ENCODE measurements at places on chromosomes 2 and 18.

- no peak for DNase-seq
Measured at GRCh38 chr2:73685764-73686438, 43.7 kb upstream of the NAT8 start.

- peak; percentile 59 for DNase-seq
Measured at GRCh38 chr2:64750001-64750816, 96.5 kb upstream of the SERTAD2 start.

DNA sequence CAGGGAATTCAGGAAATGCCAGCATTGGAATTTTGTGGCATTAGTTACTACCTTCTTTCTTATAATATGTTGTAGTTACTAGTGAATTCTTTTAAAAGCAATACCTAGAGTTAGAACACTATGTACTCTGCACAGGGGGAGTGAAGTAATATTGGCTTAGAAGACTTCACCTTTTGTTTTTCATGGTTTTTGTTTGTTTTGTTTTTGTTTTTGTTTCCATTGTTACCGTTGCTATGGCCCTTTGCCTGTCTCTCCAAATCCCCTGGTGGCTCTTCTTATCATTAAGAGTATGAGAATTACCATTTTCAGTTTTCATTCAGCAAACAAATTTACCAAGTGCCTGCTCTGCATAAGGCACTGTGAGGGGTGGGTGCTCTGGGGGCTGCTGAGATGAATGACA lies 160.1 kb downstream of the HAUS1 start:
- DNase-seq: no peak

- DNase-seq: no peak
Measured at GRCh38 chr2:143616452-143616851, 487.2 kb downstream of the ARHGAP15 start.

- DNase-seq: no peak
Measured at GRCh38 chr2:173989160-173989883, 24.1 kb upstream of the SP3 start.

Data from Right ventricle myocardium superior (tissue), 1 donor.